NCI-H187 treated with DMSO at 0.1 percent for 48 hours (cell line): ENCODE measurements at places on chromosomes 7 and 10.

GRCh38 chr7:6367701-6368211 lies 80.0 kb downstream of the DAGLB start:
- no peak for DNase-seq

DNA sequence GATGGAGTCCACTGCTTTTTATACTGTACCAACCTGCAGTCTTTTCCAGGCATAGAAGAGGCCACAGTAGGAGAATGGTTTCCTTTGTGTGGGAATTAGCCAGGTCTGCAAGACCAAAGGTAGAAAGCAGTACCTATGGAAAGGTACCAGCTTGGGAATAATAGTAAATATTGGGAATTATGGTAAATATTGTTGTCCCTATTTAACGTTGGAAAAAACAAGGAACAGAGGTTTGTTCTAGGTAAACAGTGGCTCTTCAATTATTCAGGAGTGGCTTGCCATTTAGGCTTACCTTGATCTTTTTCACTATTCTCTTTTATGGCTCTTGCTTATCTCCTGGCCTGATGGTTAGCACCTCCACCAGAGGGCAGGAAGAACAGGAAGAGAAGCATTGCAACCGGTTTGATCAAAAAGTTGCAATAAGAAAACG lies 43.9 kb upstream of the GSAP start:
- DNase-seq = no peak

DNA sequence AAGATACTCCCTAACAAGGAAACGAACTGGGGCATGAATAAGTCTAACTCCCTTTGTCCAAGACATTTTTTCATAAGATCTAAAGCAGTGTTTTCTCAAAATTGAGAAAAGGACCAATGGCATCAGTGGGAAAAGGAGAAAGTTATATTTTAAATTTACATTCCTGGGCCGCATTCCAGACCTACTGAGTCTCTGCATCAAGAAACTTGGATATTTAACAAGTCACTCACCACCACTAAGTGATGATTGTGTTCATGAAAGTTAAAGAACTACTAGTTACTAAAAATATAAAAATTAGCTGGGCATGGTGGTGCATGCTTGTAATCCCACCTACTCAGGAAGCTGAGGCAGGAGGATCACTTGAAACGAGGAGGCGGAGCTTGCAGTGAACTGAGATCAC lies 149.6 kb upstream of the MEOX2 start:
- no peak for DNase-seq

DNA sequence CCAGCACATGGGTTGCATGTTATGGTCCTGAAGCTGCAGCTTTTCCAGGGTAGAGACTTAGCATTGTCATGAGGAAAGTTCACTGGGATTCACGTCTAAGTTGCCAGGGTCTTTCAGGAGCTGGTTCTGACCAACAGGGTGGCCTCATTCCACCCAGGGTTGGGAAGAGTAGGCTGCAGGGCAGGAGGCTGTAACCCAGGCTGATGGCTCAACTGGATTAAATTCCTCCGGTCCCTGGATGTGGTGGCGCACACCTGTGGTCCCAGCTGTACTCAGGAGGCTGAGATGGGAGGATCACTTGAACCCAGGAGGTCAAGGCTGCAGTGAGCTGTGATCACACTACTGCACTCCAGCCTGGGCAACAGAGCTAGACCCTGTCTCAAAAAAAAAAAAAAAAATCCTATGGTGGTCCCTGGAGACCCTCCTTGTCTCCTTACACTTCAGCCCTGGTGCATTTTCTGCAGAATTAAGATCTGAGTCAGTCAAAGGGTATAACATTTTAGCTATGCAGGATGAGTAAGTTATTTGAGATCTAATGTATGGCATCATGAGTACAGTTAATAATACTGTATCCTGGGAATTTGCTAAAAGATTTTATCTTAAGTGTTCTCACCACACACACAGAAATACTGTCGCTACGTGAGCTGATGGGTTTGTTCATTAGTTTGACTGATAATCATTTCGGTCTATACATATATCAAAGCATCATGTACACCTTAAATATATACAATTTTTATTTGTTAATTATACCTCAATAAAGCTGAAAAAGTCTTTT lies 44.0 kb downstream of the ASB13 start:
- no peak for DNase-seq

DNA sequence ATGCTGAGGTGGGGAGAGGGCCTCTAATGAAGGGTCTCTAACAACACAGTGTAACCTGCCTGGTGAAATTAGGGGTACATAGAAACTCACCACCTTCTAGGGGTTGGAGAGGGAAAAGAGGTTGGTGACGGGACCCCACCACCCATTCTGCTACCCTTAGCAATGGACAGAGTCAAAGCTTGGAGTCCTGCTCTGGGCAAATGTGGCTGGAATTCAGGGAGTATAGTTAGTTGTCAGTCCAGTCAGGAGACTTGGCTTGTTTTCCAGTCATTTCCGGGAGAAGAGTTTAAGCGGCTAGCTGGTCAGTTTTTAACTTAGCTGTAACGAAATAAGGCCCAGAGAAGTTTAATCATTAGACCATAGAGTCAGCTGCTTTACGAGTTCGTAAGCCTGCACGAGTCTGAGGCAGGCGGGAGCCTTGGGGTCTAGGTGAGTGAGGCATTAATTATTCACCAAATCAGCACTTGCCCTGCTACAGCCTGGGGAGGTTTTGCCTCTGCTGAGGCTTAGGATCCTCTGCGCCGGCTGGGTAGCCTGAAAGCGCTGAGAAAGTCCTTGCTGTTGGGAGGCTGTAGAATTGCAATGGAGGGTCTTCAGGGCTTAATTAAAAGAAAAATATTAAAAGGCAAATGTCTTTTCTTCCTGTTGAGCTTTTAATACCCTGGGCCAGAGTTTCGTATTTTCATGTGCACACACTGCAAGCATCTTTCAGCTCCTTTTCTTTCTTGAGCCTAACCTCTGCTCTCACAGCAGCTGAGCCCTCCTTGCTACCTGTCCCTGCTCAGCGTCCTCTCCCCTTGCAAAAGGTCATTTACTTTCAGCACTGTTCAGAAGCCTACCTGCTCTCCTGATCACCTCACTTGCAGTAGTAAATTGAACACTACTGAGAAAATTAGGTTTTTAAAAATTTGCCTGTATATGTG lies 1.5 kb upstream of the LAMB1 start:
- no peak for DNase-seq

DNA sequence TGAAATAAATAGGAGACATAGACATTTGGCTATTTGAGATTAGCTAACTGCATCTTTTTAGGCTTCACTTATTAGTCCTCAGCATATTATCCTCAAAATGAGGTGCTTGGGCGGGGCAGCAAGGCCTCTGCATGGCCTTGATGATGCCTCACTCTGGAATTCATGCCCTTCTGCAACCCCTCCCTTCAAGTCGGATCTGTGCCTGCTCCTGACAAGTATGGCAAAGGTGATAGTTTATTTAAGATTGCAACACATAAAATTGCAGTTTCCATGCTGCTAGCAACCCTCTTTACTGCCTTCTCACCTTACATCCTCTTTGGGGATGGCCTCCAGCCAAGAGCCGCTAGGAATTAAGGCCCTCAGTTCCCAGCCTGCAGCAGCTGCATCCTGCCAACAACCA lies 241.3 kb upstream of the ADARB2 start:
- DNase-seq = no peak
